DMS 273 treated with DMSO at 0.1 percent for 48 hours (cell line): ENCODE measurements at places on chromosomes 1 and 21.

GRCh38 chr1:25484533-25484932 lies 53.8 kb downstream of the MACO1 start:
- DNase-seq = no peak

DNA sequence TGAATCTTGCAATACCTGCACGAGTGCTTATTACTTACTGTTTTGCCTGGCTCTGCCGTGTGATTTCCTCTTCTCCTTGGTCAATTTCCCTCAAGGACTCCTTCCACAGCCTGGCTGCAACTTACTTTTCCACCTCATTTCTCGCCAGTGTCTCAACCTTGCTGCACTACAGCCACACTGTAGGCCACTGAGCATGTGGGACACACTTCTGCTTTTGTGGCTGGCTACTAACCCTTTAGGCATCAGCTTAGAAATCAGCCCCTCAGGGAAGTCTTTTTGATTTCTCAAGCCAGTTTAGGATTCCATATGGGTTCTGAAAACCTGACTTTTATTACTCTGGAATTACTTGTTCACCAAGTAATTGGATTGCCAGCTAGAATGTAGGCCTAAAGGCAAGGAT lies 5.2 kb upstream of the DMRTB1 start:
- DNase-seq = no peak

GRCh38 chr1:28248273-28249012 lies 10.9 kb upstream of the SESN2 start:
- peak; percentile 39 for DNase-seq

GRCh38 chr1:160916666-160917065 lies 31.7 kb upstream of the ITLN1 start:
- DNase-seq = no peak

GRCh38 chr1:42779725-42780124 lies 5.1 kb upstream of the TMEM269 start:
- DNase-seq = no peak

DNA sequence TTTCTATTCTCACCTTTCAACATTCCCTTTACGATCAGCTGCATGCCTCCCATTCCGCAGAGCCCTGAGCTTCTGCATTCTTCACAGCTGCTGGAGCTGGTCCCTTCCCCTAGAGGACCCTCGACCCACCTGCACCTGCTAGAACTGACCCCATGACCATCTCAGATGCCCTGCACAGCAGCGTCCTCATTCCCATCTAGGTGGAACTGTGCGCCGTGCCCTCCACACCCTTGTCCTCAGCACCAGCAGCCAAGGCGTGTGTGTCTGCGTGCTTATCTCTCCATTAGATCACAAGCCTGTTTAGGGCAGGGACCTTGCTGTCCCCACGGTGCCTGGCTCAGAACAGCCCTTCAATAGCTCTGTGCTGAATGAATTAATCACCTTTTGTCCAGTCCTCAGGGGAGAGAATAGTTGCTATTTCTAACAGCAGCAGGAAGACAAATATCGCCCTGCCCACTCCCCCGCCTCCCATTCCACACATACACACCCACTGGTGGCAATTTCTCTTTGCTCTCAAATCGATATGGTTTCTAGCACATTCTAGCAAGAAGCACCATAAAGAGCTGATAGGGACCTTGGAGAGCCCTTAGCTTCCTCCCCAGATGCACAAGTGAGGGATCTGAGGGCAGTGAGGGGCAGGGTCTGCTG lies 61.7 kb downstream of the KCNN3 start:
- no peak for DNase-seq
